Subcutaneous preadipocyte (primary cell): ENCODE measurements at places on chromosomes 2 and 18. TPM values are rescaled to one million over a fixed set of nuclear protein-coding genes. Genes with fewer than 3 reads are reported as not detected.

Gene LTBP1
- 340 and 429 TPM in 2 replicates for total RNA-seq

Gene EML6
- 4.0 and 4.1 TPM in 2 replicates for total RNA-seq

Gene CYP26B1
- total RNA-seq, result 2.5 and 6.6 TPM in 2 replicates

Gene SEC11C
- 10.2 and 11.4 TPM in 2 replicates for total RNA-seq

Gene BOLL
- not detected in 2 replicates for total RNA-seq

Gene C2orf81
- 0.98 and 1.1 TPM in 2 replicates for total RNA-seq

Gene NYAP2
- total RNA-seq, result not detected in 2 replicates

Gene GPR75
- 1.8 and 4.1 TPM in 2 replicates for total RNA-seq

Gene COL3A1
- 1,186 and 1,584 TPM in 2 replicates for total RNA-seq

Gene EFR3B
- 0.37 and 0.39 TPM in 2 replicates for total RNA-seq

Gene SERPINB11
- not detected in 2 replicates for total RNA-seq

Gene LIPG
- total RNA-seq, result 1.5 and 4.5 TPM in 2 replicates

Gene CAPN14
- under 0.01 and 0.20 TPM in 2 replicates for total RNA-seq

Gene MAP3K19
- total RNA-seq, result not detected in 2 replicates

Gene IL36B
- total RNA-seq, result not detected in 2 replicates

Gene ARHGAP28
- total RNA-seq, result 9.4 and 10.7 TPM in 2 replicates

Gene CCDC93
- 17.3 and 26.6 TPM in 2 replicates for total RNA-seq

Gene EGR4
- not detected in 2 replicates for total RNA-seq

Gene KIF1A
- not detected in 2 replicates for total RNA-seq

Gene CXCR2
- total RNA-seq, result not detected in 2 replicates

Gene MTA3
- total RNA-seq, result 21.3 and 23.5 TPM in 2 replicates

Gene PDE6D
- total RNA-seq, result 20.2 and 26.0 TPM in 2 replicates

Gene MLPH
- 22.4 and 49.5 TPM in 2 replicates for total RNA-seq

Gene RNF125
- 1.8 and 2.3 TPM in 2 replicates for total RNA-seq

Gene CD8A
- under 0.01 TPM in 1 of 2 replicates, not detected in the other for total RNA-seq

Gene ADNP2
- total RNA-seq, result 17.3 and 28.2 TPM in 2 replicates

Gene ABCB11
- total RNA-seq, result not detected in 2 replicates

Gene ASXL3
- total RNA-seq, result 0.59 and 0.73 TPM in 2 replicates

Gene HOXD12
- not detected in 2 replicates for total RNA-seq

Gene RBMS1
- total RNA-seq, result 116 and 136 TPM in 2 replicates

Gene PAIP2B
- total RNA-seq, result 0.20 and 0.37 TPM in 2 replicates

Gene G6PC2
- total RNA-seq, result not detected in 2 replicates

Gene STPG4
- under 0.01 and 0.20 TPM in 2 replicates for total RNA-seq

Gene GNLY
- not detected in 2 replicates for total RNA-seq

Gene CXCR1
- not detected in 2 replicates for total RNA-seq

Gene FAM124B
- not detected in 2 replicates for total RNA-seq

Gene SOCS6
- total RNA-seq, result 26.1 and 50.6 TPM in 2 replicates

Gene BCS1L
- 42.6 and 48.1 TPM in 2 replicates for total RNA-seq

Gene TLX2
- under 0.01 TPM in 1 of 2 replicates, not detected in the other for total RNA-seq

Gene QPCT
- total RNA-seq, result 4.4 and 6.5 TPM in 2 replicates

Gene CFAP65
- total RNA-seq, result 0.20 TPM in 1 of 2 replicates, not detected in the other

Gene CLEC4F
- total RNA-seq, result not detected in 2 replicates

Gene GREB1
- total RNA-seq, result 0.78 and 1.1 TPM in 2 replicates

Gene SNORC
- 0.73 and 0.98 TPM in 2 replicates for total RNA-seq

Gene PMAIP1
- 11.4 and 11.7 TPM in 2 replicates for total RNA-seq

Gene EPG5
- 32.3 and 48.3 TPM in 2 replicates for total RNA-seq

Gene SPEG
- 11.5 and 15.4 TPM in 2 replicates for total RNA-seq

Gene TGOLN2
- 72.8 and 78.6 TPM in 2 replicates for total RNA-seq

Gene ASB18
- not detected in 2 replicates for total RNA-seq

Gene NGEF
- 5.9 and 6.2 TPM in 2 replicates for total RNA-seq

Gene KCNIP3
- total RNA-seq, result 2.9 and 3.1 TPM in 2 replicates

Gene KYNU
- total RNA-seq, result 15.2 and 17.6 TPM in 2 replicates

Gene ALLC
- total RNA-seq, result not detected in 2 replicates

Gene ITGB6
- under 0.01 and 0.20 TPM in 2 replicates for total RNA-seq
